ENCODE measurements at places on chromosomes 5 and 9.
A peak's percentile ranks its signal among the peaks of the same experiment; 100 is the strongest.

DNA sequence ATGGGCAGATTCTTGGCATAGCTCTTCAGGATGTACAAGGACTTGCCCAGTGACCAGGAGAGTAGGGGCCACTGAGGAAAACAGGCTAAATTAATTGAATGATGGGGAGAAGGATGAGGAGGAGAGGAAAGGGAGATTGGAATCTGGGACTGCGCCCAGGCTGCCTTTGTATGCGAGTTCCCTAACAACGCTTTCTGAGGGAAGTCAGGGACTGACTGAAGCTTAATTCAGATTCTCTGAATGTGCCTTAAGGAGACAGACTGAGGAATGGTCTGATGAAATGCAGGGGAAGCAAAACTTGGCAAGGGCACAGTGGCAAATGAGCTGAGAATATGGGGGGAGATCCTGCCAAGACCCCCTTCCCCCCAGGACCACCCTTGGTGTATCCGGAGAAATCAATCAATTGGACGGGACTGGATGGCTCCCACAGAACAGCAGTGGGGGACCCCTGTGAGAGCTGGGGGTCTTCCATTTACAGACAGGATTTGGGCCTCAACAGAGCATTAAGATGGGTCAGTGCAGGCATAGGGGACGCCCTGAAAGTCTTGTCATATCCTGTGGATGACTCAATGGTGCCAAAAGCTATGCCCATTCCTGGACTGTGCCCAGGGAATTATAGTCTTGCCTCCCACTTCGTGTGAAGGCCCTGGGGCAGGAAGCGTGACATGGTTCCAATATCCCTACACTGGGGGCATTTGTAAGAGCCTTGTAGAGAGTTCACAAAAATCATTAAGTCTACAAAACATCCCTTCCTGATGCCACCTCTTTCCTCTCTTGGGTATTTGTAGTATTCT is 215.5 kb upstream of the TNC start:
- DNase-seq: no peak

GRCh38 chr5:69308046-69308553 is 24.5 kb downstream of the CCDC125 start:
- DNase-seq: no peak

DNA sequence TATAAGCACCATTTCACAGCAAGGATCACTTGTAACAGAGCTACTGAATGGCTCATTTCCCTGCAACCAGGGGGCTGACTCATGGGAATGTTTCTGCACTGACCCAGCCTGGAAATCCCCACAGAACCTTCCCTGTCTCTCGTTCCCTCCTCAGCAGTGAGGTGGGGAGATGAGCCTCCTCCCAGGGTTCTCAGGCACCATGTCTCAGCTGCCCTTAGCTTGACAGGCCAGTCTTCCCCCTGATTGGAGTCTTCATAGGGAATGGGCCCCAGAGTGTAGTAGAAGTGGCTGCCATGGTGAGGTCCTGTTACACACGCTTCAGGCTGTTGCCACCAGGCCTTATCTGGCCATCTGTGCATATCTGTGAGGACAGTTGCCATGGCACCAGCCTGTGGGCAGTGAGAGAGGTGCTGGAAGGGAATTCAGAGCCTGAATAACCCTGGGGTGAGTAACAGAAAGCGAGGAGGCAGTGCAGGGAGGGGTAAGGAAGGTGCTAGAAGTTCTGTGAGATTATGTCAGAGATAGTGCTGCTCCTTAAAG is 324.4 kb downstream of the ENC1 start:
- DNase-seq: peak; percentile 33

GRCh38 chr5:159456261-159456660 is 126.0 kb upstream of the IL12B start:
- DNase-seq: no peak

DNA sequence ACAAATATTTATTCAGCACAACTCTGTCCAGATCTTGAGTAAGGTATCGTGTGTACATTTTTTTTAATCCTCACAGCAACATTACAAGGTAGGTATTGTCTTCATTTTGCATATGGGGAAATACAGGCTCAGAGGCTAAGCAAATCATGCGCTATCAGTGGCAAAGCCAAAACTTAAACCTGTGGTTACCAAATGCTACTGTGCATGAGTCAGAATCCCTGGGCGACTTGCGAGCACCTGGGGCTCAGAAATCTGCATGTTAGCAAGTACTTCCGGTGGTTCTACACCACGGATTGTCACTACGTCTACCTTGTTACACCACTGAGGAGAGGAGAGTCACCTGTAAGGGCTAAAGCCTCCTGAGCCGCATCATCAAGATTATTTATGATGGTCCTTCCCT is 21.3 kb downstream of the C5orf58 start:
- DNase-seq: no peak

DNA sequence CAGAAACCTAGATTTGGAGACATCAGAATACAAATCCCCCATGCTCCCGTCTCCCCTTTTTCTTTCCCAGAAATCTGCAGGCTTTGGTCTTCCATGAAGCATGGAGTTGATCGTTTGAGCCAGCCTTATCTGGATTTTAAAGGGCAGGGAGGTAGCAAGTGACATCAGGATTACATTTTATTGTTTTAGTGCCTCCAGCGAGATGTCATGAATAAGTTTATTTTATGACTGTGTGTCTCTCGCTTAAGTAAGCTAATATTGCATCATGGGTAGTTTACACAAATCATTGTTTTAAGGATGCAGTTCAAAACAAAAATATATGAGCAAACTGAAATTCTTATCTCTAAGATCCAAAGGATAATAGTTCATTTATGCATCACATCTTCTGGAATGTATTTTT is 50.7 kb upstream of the TNFSF8 start:
- DNase-seq: no peak
